EL (cell line): ENCODE measurements at places on chromosomes 6 and 20.

- DNase-seq: no peak
These were observed 69.9 kb upstream of the HDAC2 start for GRCh38 chr6:114040871-114041270.

GRCh38 chr6:134422426-134423231 is 104.7 kb upstream of the SGK1 start:
- DNase-seq: peak; percentile 98

DNA sequence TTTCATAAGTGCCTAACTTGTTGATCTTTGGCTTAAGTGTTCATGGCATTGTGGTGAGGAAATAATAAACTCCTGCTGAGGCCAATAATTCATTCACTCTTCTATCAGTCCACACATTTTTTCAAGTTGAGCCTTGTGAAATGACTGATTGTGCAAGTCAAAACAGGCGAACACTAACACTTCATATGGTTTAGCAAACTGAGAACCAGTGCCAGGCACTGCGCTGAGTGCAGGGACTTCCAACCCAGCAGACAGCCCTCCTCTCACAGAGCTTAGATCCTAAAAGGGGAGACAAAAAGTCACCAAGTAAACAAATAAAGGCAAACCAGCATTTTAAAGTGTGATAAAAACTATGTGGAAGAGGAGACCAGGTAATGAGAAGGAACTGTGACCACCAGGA is 435.0 kb downstream of the PTPRT start:
- DNase-seq: no peak

GRCh38 chr6:19865178-19865577 is 28.0 kb downstream of the ID4 start:
- no peak for DNase-seq

DNA sequence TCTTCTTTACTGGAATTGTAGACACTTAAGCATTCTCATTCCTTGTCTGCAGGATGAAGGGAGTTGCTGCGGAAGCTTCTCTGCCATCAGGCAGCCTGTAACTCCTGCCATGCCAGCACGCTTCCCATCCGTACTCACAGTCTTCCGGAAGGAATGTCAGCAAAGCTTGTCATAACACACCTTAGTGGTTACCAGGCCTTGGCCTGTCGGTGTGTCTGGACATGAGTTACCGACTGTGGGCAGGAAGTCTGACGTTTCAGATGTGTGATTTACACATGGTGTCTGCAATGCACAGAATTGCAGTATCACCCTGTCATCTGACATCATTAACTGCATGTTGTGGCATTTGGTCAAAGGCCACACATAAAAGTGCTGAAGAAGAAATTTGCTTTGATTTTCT is 102.2 kb downstream of the SLC24A3 start:
- DNase-seq: no peak

DNA sequence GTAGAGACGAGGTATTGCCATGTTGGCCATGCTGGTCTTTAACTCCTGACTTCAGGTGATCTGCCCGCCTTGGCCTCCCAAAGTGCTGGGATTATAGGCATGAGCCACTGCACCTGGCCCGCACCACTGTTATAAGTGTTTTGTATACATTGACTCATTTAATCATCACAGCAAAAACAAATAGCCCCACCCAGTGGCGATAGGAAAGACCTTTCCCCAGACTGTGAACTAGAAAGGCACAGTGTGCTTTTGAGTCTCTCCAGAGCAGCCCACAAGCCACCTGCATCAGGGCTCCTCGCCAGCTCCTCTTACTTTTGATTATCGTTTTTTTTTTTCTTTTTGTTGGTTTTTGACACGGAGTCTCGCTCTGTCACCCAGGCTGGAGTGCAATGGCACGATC is 27.9 kb upstream of the ZFP64 start:
- DNase-seq: peak; percentile 5

GRCh38 chr6:137823826-137824555 is 43.1 kb upstream of the TNFAIP3 start:
- peak; percentile 65 for DNase-seq

GRCh38 chr6:82363428-82364086 is at the start of gene TPBG:
Gene TPBG, plus strand, starts transcription at chr6:82363817. Its CDS starts 1,145 bp downstream, at chr6:82364962.
- DNase-seq: peak; percentile 81

DNA sequence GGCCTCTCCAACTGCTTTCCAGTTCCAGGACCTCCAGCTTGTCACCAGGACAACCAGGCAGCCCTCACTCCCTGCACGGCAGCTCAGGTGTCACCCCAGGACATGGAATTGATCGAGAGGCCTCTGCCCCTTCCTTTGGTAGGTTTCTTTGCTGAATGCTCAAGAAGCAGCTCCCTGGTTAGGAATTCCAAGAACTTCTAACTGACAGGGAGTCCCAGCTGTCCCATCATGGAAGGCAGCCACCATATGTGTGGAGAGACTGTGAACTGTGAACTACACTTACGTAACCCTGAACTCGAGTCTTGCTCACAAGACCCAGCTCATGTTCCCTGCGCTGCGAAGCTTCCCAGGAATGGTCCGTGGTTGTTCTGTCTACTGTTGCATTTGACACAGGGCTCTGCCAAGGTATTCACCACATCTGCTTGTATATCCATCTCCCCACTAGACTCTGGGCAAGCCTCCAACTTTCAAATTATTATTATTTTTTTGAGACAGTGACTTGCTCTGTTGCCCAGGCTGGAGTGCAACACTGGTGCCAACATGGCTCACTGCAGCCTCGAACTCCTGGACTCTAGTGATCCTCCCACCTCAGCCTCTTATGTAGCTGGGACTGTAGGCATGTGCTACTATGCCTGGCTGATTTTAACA is 35.7 kb downstream of the MGME1 start:
- no peak for DNase-seq

DNA sequence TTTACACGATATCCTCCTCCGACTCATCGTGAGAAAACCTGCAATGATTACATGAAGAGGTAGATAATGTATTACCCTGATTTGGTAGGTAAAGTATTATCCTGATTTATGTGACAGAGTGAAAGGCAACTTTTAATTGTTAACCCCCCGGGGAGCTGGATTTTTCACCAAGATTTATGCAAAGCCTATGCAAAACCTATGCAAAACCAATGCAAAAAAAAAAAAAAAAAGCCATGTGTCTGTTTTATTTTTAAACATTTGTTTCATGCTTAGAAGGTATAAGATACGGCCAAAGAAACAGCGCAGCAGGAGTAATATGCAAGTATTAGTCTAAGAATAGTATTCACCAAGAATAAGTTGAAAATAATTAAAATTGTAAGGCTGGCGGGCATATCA is 109.9 kb downstream of the IPCEF1 start:
- DNase-seq: no peak

- peak; percentile 97 for DNase-seq
These were observed at the start of gene LCA5 for GRCh38 chr6:79536954-79537747. Gene LCA5, minus strand, starts transcription at chr6:79537430. Its CDS starts 18,536 bp downstream, at chr6:79518894.

- peak; percentile 67 for DNase-seq
These were observed 99.0 kb upstream of the KCNG1 start for GRCh38 chr20:51121901-51122412.

DNA sequence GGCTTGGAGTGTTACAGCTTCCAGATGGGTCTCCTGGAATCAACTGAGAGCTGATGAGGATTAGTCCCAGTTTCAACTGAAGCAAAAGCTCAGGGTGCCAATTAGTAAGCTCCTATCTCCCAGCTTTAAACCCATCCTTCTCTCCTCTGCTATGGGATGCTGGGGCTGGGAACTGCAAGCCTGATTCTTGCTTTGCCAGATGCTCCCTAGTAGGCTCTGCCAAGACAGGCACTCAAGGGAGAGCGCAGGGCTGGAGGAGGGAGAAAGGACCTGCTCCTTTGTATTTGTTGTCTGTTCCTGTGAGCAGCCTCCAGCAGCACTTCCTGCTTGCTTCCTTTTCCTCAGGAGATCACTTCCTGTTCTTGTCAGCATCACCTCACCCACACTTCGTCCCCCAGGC is 309.7 kb downstream of the KIF16B start:
- no peak for DNase-seq

DNA sequence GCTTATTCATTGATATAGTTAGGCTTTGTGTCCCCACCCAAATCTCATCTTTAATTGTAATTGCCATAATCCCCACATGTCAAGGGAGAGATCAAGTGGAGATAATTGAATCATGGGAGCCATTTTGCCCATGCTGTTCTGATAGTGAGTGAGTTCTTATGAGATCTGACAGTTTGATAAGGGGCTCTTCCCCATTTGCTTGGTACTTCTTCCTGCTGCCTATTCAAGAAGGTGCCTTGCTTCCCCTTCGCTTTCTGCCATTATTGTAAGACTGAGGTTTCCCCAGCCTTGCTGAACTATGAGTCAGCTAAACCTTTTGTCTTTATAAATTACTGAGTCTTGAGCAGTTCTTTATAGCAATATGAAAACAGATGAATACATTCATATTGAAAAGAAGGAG is 45.6 kb downstream of the CENPW start:
- DNase-seq: no peak

- no peak for DNase-seq
These were observed 24.2 kb downstream of the ISM1 start for GRCh38 chr20:13245250-13245723.

DNA sequence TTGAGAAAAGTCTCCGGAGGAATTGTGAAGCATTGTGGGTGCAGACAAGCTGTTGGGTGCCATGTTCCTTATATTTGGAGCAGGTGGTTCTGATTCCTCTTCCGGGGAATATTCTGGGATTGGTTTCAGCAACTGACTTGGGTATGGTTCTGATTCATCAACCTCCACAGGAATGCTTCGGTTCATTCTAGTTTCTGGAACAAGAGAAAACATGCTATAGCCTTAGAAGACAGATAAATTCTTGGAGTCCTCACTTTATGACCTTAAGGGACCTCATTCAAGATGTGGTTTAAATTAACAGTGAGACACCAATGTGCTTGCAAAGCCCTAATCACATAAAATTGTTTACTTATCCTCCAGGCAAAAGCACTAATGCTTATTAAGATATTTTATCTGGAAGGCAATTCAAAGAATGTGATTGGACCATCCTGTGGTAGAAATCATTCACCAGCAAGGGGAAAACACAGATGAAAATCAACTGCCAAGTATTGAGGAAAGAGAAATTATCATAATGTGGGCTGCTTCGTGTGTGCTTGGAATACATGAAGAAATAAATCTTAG is 13.7 kb downstream of the TRAF3IP2 start:
- peak; percentile 71 for DNase-seq

DNA sequence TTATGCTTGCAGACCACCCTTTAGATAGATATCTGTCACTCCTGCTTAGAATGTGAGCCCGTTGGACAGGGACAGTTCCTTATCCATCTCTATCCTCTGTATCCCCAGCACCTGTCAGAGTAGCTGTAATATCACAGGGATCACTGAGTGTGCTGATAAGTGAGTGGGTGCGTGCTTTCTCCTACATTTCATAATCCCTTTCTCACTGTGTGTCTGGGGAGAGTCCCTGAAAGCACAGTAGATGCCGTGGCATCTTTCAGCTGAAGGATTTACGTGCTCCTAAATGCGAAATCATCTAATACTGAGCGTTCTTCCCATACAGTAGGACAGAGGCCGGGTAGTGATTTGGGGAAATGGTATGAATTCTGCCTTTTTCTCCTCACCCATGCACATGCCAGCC is 198.9 kb upstream of the SASH1 start:
- DNase-seq: no peak

GRCh38 chr6:142118925-142119324 is 13.8 kb upstream of the GJE1 start:
- peak; percentile 6 for DNase-seq

GRCh38 chr6:89975991-89976693 is 81.9 kb downstream of the GJA10 start:
- DNase-seq: no peak

GRCh38 chr20:64161356-64162238 is 2.7 kb upstream of the MYT1 start:
- peak; percentile 10 for DNase-seq

GRCh38 chr6:109088995-109089394 is 5.7 kb downstream of the SESN1 start:
- no peak for DNase-seq

DNA sequence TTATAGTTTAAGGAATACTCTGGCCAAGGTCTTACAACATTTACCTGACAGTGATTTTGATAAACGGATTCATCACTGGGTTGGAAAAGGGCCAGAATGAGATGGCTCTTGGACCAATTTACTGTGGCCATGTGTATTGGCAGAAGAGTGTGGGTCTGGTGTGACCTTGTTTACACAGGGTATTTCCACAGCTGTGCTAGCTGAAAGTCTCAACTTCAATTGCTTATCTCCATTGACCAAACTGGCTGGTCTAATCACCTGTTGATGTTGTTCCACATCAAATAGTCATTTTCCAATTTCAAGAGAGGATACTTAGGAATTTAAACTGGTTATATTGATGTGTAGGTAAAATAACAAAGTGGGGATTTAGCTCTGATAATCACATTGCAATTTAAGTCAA is 501.6 kb upstream of the MAP3K7 start:
- no peak for DNase-seq

DNA sequence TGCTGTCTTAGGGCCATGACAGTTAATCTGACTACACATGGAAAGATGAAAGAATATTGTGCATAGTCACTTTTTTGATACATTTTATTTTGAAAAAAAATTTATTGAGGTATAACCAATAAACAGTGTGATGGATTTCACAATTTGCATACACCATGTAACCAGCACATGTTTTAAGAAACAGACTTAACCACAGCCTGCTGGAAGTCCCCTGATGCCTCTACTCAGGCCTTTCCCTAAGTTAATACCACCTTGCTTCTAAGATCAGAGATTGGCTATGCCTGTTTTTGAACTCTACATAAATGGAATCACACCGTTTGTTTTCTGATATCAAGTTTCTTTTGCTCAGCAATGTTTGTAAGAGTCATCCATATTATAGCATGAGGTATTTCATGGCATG is 136.3 kb downstream of the CFAP61 start:
- no peak for DNase-seq

DNA sequence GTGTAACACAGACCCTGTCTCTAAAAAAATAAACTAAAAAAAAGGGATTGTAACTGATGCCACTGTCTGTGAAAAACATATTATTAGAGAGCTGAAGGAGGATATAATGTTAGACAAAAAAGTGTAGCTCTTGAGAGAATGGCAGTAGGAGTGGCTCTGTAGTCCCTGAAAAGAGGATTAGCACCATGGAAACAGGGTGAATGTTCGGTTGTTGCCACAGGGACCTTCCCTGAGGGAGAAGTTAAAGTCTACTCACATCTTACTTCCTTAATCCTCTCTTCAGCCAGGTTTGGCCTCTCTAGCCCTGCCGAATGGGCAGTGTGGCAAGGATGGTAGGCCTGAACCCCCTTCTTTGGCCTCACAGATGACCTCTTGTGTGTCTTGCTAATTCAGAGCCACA is 12.1 kb downstream of the SCAND1 start:
- no peak for DNase-seq

DNA sequence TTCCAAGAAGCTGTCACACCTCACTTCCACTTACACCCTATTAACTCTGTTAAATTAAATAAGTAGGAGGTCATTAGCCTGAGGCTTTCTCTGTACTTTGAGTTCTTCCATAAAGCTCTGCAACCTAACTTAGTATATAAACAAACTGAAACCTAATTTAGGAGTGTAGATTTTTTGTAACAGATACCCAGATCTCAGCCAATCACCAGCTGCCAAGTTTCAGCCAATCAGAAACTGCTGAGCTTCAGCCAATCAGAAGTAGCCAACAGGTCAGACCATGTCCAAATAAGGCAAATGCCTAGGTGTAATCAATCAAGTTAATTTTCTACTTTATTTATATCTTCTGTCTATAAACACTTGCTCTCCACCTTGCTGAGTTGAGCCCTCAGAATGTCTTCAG is 142.7 kb upstream of the SULF2 start:
- DNase-seq: no peak
